EH (cell line): ENCODE measurements at places on chromosomes 7 and 10.

DNA sequence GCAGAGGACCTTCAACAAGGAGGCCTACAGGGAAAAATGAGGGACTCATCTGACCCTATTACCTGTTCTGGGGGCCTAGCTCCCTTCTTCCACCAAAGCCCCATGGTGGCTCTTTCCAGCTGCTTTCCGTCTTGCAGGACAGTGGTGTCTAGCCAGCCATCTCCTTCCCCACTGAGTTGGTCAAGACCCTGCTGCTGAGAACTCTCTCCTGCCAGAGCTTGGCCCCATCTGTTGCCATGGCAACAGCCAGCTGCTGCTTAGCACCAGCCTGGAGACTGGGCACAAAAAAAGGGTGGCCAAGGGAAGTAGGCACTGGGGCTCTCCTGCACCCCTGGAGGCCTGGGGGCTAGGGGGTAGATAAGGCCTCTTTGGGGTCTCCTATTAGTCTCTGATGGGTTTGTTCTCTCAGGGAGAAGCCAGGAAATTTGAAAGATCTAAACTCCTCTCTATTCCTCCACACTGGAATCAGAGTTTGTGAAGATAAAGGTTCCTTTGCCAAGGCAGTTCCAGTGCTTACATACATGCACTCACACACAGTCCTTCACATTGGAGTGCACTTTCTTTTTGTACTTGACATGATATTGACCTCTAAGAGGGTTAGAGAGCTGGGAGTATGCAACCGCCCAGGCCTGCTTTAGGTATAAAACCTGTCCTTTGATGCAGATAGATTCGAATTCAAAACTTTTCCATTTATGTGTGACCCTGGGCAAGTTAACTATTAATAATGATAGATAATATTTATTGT, 15.8 kb downstream of the TSPAN33 start:
- no peak for DNase-seq

- DNase-seq: peak; percentile 93
Observed at GRCh38 chr7:98354511-98355249, 46.2 kb downstream of the BAIAP2L1 start.

DNA sequence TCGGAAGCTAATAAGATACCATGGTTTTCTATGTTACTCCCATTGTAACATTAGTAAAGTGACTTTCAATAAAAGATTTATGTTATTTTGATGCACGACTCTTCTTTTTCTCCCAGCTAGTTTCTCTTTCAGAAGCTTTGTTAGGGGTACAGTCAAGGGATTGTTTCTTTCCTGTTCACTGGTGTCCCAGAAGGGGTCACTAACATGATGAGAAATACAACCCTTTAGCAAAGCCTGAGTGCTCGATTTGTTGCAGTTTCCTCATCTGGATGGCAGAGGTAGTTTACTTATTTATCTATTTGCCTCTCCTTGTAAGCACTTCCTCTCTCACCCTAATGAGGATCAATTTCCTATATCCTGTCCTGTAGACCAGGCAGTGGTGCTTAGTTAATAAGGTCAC, 17.0 kb downstream of the SRI start:
- no peak for DNase-seq

GRCh38 chr10:100158044-100158805, 27.6 kb downstream of the ERLIN1 start:
- no peak for DNase-seq

DNA sequence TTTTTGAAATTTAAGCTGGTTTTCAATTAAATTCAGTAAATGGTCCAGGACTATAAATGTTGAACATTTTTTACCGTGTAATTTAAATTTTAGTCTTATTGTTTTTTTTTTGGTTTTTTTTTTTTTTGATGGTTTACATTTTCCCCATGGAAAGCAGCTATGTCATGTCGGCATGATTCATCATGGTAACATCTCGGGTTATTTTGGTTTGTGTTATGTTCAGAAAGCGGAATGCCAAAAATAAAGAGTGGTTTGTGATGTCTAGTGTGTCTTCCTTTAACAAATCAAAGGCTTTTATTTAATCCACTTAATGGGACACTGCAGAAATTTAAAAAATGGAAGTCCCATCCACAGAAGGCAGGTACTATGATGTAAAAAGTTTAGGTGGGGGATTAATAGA, 58.5 kb downstream of the TRUB1 start:
- DNase-seq: peak; percentile 79

GRCh38 chr7:1630700-1631336, 39.3 kb upstream of the ELFN1 start:
- no peak for DNase-seq

DNA sequence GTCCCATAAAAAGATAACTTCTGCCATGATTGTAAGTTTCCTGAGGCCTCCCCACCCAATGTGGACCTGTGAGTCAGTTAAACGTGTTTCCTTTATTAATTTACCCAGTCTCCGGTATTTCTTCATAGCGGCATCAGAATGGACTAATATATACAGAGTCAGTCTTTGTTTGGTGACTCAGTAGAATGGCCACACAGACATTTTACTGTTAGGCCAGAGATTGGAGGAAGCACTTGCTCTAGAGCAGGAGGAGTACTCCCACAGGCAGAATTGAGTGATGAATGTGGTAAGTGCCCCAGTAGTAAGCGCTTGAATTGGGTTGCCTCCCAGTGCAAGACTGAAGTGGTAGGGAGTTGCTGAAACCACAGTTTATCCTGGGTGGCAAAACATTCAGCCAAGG, 149.5 kb upstream of the SMIM30 start:
- DNase-seq: peak; percentile 84

GRCh38 chr10:124739986-124740368, 4.2 kb downstream of the FAM53B start:
- no peak for DNase-seq

GRCh38 chr7:157412021-157412443, 75.2 kb downstream of the DNAJB6 start:
- DNase-seq: peak; percentile 96

- DNase-seq: no peak
Observed at GRCh38 chr7:17297243-17297642, 1.2 kb upstream of the AHR start.

GRCh38 chr7:151411551-151411950, 1.7 kb upstream of the WDR86 start:
- DNase-seq: no peak

- DNase-seq: no peak
Observed at GRCh38 chr7:132519936-132520335, 56.3 kb downstream of the PLXNA4 start.

DNA sequence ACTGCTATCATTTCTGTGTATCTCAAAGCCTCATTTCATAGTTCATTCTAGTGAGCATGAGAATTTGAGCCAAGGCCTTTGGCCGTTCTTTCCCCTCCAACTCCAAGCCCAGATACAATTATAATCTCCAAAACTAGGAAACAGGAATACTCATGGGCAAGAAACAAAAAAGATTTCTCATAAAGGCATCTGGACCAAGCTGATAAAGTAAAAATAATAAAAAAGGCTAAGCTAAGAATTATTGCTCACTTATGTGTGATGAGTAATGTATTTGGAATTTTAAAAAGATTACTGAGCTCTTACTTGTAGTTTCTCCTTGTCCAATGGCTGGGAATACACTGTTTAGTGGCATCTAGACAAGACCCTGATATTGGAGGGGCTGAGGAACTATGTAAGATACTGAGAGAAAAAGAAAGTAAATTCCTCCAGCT, 196.4 kb upstream of the POM121L12 start:
- DNase-seq: no peak

DNA sequence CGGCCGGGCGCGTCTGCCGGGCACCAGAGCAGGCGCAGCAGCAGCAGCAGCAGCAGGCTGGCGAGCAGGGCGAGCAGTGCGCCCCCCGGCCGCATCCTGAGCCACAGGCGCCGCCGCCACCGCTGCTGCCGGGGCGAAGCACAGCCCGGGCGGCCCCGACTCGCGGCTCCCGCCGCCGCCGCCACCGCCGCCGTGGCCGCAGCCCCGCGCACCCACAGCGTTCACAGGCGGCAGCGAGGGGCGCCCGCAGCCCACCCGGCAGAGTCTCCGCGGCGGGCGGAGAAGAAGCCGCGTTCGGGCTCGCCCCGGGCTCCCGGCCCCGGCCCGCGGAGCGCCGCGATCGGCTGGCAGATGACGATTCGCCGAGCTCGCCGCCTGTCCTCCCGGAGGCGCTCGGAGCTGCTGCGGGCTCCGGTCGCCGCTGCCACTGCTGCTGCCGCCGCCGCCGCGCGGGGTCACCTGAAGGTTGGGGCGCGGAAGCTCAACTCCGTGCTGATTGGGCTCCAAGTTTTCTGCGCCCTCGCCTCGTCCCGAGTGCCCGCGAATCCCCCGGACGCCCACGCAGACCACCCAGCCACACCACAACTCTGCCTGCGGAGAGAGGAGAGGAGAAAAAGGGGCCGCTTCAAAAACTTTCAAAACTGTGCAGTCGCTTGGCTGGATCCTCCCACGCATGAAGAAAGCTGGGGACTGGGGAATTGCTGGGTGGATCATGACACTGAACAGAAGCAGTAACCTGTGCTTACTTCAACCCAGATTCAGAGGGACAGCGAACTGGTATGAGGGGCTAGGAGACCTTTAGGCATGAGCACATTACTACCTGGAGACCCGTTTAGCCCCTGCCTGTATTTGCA, at the start of gene ST8SIA6:
ST8SIA6 (minus strand) TSS at position 435 of the 854 bp plus-strand sequence; CDS start at position 95, 340 bp downstream.
- DNase-seq: peak; percentile 64

GRCh38 chr7:106048706-106049020, 63.4 kb downstream of the SYPL1 start:
- no peak for DNase-seq

DNA sequence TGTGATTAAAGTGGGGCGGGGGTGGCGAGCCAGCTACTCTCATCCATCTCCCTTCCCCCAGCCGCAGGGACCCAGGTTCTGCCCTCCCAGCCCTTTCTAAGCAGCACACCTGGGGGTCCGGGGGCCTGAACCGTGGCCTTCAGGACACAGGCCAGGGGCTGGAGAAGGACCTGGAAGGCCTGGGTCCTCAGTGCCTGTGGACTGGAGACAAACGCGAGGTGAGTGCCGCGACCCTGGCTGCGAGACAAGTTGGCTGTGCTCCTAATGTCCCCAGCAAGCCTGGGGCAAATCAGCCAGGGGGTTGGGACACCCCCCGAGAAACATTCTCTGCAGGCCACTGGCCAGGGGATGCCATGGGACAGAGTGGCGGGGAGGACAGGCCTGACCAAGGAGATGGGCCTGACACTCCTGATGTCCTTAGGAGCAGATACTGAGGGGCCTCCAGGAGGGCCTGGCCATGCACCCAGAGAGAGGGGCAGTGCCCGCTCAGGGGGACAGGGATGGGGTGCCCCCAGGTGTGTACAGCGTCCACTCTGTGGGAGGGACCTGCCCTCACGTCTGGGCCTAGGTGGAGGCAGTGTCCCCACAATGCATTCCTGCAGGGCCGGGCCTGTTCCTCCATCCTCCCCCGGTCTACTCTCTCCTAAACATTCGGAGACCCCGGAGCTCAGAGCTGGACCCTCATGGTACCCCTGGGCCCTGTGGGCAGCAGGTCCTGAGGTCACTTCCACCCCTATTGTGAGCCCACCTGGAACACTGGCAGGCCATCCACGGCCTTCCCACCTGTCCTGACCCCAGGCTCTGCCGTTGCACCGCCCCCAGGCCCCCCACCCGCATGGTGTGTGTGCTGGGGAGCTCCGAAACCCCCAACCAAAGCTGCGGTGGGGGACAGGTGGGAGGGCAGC, 13.1 kb downstream of the BRAT1 start:
- no peak for DNase-seq

GRCh38 chr10:116014871-116015582, 258.0 kb downstream of the GFRA1 start:
- no peak for DNase-seq

GRCh38 chr7:94087664-94088352, 83.7 kb upstream of the BET1 start:
- DNase-seq: peak; percentile 74

DNA sequence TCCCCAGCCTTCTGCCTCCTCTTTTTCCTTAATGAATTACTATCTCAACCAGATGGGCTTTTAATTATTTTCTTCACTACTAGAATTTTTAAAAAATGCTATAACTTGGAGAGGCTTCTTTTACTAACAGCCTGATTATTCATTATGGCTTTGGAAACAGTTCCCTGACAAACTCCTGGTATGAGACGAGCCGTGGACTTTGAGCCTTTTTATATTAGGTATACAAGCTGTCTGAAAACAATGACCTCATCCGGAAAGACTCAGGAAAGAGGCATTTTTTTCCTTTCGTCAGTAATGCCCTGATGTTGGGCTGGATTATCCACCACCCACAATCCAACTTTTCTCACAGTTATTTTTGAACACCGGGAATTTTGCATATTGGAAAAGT, 26.7 kb upstream of the ABLIM1 start:
- peak; percentile 85 for DNase-seq

DNA sequence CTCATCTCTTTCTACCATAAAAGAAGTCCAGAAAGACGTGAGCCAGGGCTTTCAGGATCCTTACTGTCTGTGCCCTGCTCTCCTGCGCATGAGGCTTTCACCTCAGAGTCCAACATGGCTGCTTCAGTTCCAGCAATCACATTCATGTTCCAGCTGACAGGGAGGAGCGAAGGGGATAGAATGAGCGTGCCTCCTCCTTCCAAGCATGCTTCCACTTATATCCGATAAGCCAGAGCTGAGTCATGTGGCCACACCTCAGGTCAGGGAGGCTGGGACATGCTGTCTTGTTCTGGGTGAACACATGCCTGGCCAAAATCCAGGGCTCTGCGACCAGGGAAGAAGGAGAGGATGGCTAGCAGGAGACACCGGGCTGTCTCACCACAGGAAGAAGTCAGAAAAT, 248.2 kb downstream of the SKAP2 start:
- DNase-seq: peak; percentile 1

GRCh38 chr10:46002916-46003693, 27.3 kb downstream of the NCOA4 start:
- DNase-seq: no peak

- DNase-seq: peak; percentile 57
Observed at GRCh38 chr10:89431977-89432376, 17.6 kb downstream of the IFIT5 start.

DNA sequence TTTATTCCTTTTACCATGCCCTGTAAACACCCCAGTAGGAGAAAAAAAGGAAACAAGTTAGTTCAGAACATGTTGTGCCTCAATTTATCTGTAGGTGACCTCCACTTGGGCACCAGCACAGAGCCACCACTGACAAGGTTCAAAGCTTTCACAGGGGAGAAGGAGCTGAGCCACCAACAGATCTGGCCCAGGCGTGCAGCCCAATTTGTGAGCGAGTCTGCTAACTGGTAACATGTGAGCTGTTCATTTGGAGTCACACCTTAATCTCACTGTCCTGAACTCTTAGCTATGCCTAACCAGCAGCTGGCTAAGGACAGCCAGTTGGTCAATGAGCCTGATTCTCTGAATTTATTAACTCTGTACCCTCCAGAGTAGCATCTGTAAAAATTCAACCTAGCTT, 78.4 kb upstream of the CAMK2B start:
- no peak for DNase-seq

GRCh38 chr7:84809877-84810276, 377.0 kb downstream of the SEMA3D start:
- DNase-seq: no peak

- DNase-seq: peak; percentile 21
Observed at GRCh38 chr7:134721171-134721570, 58.3 kb upstream of the CALD1 start.

DNA sequence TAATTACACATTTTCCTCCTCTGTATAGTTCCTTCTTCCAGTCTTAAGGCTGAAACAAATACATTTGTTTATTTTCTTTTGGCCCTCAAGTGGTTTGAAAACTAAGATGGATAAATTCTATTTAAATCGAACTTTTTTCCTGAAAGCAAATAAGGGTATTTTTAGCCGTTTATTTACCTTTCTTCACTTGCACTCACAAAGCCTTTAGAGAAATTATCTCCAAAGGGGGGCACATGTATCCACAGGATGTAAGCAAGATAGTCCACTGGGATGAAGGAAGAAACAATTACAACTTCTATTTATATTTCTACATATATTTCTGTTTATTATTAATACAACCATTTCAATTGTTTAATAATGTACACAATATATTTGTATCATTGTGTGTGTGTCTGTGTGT, 10.2 kb downstream of the CPA4 start:
- no peak for DNase-seq
